ENCODE measurements at places on chromosomes 7 and 10.
A peak's percentile ranks its signal among the peaks of the same experiment; 100 is the strongest.

DNA sequence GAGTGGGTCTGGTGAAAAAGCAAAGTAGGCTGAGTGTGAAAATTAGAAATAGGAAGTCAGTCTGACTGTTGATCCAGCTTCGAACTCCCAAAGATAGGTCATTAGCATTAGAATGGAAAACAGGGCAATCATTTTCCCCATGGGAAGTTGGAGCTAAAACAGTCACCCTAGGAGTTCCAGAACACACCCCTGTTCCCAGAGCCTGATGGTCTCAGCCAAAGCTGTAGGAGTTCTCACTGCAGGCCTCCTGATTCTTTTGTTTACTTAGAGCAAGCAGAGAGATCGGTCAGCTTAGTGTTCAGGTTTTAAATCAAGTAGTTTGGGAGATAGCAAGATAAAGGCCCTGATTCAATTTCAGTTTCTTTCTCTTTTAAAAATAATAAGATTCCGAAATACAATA lies 28.8 kb upstream of the JCAD start:
- DNase-seq: no peak

- DNase-seq: no peak
These were observed 18.1 kb downstream of the CEP55 start for GRCh38 chr10:93514521-93514920.

- no peak for DNase-seq
These were observed 18.9 kb downstream of the SGMS1 start for GRCh38 chr10:50604809-50605208.

- DNase-seq: no peak
These were observed 73.4 kb downstream of the GOLGA7B start for GRCh38 chr10:97923057-97923456.

DNA sequence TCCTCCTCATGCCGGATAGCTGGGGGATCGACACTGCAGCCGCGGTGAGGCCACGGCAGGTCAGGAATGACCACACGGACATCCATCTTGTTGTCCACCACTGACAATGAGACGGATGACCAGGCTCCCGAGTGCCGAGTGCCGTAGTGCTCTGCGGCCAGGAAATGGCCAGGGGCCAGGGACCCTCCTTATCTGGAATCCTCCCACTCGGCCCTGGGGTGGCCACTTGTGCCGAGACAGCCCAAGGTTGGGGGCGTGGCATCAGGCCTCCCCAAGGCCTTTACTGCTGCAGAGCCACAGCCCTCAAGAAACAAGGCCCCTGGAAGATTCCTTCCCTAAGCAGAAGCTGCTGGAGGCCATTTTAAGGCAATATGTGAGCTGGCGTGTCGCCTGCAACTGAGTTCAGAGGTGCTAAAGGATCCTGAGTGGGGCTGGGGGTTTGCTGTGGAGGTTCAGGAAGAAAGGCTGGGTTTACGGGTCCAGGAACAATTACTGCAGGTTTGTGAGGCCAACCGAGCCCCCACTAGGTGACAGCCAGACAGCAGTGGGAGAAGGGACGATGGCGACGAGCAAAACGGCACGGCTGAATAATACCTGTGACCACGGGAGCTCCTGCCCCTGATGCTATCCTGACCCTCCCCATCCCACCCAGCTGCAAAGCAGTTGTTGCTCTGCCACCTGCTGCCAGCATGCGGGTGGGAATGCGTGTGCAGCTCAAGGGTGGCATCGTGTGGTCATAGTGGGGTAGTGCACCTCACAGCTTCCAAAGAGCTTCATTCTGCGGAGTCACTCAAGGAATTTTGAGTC lies 31.6 kb upstream of the LEP start:
- peak; percentile 52 for DNase-seq

- no peak for DNase-seq
These were observed 203.7 kb downstream of the GLRX3 start for GRCh38 chr10:130339911-130340310.

DNA sequence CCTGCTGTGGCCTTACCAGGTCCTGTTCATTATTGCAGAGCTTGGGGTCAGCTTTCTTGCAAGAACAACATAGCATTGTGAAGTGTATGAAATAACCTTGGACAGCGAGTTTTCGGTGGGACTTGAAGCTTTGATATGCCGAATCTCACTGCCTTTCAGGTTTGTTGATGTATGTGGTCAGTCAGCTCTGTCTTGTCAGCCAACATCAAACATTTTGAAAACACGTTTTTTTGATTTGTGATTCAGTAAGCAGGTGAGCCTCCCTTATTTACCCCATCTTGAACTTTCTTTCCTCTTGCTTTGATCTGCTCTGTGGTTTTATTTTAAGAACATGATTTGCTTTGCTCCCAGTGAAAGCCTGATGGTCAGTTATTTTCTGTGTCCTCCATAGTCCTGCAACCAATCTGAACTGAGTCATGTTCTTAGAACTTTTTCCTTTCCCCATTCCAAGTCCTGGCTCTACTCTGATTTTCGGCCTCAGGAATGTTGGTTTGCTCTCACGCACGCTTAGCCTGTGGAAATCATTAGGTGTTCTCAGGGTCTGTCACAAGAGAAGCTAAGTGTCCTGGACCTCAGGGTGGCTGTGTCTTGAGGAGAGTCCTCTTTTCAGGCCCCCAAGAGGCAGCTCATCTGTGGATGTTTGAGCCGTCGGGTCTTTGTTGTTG lies 8.7 kb downstream of the WBP1L start:
- DNase-seq: no peak

GRCh38 chr10:28663576-28664368 lies 13.5 kb upstream of the BAMBI start:
- DNase-seq: peak; percentile 49

- no peak for DNase-seq
These were observed 232.8 kb upstream of the TEX47 start for GRCh38 chr7:89028319-89028718.

GRCh38 chr10:111506266-111507034 lies 429.6 kb downstream of the ADRA2A start:
- no peak for DNase-seq

GRCh38 chr7:1854866-1855724 lies 185.0 kb downstream of the ELFN1 start:
- DNase-seq: no peak

GRCh38 chr7:119219663-119220062 lies 995.2 kb downstream of the ANKRD7 start:
- no peak for DNase-seq

GRCh38 chr7:3778345-3778744 lies 477.3 kb downstream of the SDK1 start:
- no peak for DNase-seq

DNA sequence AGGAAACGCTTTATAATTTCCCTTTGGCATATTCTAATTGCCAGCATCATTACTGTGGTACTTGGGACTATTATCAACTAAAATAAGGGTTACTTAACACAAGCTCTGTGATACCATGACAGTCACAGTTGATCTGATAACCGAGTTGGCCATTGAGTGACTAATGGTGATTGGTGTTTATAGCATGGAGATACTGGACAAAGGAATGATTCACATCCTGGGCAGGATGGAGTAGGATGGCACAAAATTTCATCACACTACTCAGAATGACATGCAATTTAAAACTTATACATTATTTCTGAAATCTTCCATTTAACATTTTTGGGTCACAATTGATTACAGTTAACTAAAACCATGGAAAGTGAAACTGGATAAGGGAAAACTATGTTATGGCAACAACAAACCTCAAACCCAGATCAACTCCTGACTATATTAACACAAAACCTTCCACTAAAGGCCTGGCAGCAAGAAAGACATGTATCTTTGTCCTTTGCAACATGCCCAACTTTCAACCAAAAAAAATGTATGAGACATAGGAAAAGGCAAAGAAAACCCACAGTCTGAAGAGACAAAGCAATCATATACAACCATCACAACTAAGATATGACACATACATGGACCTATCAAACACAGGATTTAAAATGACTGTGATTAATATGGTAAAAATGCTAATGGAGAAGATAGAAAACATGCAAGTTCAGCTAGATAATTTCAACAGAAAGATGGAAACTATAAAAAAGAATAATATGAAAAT lies 208.5 kb upstream of the NRP1 start:
- DNase-seq: no peak

DNA sequence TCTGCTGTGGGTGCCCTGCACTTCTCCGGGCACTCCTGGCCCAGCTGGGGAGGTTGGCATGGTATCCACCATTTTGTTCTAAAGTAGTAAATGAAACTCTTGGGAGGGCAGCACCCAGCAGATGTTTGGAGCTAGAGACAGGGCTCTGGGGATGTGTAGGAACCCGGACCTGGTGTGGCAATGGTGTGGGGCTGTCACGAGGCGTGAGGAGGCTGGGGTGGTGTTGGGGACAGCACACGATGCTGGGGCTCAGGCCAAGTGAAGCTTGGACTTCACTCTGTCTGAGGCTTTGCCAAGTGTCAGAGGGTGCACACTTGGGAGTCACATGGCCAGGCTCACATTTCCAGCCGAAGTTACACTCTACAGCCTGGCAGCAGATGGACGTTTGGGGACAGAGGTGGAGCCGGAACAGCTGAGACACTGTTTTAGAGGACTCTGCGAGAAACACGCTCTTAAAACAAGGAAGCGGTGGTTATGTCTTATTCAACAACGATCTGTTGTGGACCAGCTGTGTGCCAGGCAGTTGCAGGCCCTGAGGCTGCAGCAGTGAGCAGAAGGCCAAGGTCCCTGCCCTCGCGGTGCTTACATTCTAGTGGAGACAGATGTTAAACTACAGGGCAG lies 118.2 kb downstream of the CUX1 start:
- no peak for DNase-seq

DNA sequence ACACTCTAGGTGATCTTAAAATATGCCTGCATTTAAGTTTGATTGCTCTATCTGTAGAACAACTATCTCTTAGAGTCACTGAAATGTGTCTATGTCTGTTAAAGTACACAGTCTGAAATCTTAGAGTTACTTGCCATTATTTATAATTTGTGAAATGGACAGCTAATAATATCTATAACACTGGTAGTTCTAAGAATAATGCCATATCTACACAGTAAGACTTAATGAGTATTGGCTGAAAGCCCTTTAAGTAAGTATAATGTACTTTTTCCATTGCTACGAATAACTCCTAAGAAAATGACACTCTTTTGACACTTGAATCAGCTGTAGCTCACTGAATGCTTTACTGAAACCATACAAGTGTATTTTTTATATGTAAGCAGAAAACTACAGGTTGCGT lies 567.4 kb upstream of the PCDH15 start:
- no peak for DNase-seq

DNA sequence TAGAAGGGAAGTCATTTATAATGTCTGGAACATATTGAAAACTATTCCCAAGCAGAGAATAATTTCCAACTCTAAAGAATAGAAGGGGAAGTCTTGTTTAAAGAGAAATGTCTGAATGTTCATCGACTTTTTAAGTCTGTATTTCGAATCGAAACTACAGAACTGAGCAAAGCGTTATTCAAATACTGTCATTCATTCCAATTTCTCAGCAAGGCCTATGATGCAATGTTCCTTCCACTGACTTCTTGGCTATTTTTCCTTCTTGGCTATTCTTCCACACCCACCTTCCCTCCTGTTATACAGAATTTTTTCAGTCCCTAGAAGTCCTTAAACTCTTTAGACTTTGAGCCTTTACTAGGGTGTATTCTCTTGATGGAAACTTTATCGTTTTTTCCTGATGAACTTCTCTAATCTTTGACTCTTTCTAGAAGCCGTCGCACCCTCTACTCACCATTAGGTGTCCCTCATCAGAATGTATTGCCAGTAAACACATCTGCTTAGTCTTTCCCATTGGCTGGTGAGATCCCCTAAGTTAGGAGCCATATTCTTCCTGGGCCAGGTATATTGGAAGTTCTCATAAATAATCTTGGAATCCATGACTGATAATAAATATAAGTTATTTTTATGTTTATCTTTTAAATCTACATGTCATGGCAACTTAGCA lies 235.7 kb upstream of the CCDC6 start:
- DNase-seq: no peak

GRCh38 chr7:130381468-130382312 lies 1.4 kb downstream of the CPA1 start:
- DNase-seq: no peak

- DNase-seq: no peak
These were observed 61.7 kb downstream of the PROSER2 start for GRCh38 chr10:11884706-11885423.

Measured in activated CD4-positive, alpha-beta T cell treated with anti-CD3 and anti-CD28 coated beads for 1 hour (primary cell).